CD4-positive, alpha-beta memory T cell (primary cell): ENCODE measurements at places on chromosomes 6 and 20.

DNA sequence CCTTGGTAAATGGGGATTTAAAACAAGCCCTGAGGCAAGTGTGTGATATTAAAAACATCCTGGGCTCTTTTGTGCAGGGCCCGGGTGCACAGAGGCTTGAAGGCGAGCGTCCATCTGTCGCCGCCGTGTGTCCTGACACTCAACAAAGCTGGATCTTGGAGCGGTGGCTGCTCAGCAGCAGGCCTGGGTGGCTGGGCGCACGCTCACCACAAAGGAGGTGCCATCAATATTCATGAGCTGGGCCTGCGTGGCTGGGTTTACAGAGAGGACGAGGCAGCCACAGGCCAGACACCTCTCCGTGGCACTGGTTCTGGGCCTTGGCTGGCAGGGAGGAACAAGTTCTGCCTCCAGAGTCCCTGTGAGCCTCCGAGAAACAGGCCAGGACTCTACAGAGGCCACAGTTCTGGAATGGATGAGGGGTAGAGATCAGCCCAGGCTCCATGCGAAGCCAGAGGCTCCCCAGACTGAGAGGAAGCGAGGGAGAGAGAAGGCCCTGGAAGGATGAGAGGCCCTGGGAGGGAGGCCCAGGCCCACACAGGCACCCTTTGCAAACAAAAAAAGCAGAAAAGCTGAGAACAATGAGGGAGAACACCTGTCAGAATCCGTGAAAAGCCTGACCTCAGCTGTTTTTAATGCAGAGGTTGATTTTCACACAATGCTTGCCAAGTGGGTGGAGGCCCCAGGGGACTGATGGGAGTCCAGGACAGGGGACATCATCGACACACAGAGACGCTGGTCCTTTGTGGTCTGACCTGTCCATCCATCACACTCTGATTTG, 21.9 kb downstream of the BHLHE23 start:
- no peak for DNase-seq

DNA sequence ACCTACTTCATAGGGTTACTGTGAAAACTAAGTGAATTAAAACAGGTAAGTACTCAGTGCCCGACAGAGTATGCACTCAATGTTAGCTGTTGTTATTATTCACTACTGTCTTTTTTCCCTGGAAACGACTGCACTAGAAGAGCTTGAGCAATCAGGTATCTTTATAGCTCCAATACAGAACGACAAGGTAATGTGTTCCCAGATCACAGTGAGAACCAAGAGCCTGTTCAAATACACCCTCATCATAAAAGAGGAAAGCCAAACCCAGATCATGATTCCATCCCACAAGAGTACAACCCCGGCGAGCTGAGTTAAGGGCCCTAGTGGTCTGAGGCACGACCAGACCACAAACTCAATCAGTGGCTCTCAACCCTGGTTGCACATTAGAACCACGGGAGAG, 9.8 kb downstream of the MRPS18A start:
- DNase-seq, result no peak

DNA sequence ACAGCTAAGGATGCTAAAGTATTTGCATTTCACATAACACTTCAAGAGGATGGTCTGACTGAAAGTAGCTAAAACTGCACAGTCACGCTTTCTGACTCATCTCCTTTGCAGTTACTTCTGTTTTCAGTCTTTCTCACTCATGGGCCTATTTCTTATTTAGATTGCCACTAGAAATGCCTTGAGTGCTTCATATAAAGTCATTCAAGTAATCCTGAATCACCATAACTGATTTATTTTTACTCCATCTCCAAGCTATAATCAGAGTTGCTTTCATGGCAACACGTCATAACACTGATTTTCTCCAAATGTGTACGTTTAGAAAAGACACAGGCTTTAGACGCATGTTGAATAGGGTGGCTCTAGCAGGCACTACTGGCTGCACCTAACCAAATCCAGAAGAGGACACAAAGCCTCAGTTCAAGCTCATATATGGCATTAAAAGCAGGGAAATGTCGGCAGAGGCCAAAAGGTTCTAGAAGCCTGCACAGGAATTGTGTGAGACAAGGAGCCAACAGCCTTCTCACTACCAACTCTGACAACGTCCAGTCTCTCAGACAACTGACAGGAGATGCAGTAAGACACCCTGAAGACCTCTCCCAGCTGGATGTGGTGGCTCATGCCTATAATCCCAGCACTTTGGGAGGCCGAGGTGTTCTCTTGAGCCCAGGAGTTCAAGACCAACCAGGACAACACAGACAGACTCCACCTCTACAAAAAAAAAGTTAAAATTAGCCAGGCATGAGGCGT, 64.1 kb upstream of the BEND6 start:
- no peak for DNase-seq

- DNase-seq, result no peak
Measured at GRCh38 chr6:109031416-109031815, 63.2 kb downstream of the SESN1 start.

DNA sequence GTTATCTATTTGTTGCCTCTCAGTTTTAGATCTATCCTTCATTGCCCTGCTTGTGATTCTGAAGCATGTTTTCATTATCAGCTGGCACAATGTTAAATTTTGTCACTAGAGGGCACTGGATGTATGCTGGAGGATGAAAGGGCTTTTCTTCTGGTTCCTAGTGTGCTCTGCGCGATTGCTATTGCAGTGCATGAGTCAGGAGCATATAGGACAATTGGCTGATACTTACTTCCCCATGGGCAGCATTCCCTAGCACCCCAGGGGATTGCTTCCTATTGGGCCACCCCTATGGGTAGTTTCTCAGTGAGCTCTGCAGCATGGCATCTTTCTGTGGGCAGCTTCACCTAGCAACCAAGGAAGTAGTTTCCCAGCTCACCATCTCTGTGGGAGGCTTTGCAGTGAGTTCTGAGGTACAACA, 280.3 kb upstream of the SYNCRIP start:
- no peak for DNase-seq

DNA sequence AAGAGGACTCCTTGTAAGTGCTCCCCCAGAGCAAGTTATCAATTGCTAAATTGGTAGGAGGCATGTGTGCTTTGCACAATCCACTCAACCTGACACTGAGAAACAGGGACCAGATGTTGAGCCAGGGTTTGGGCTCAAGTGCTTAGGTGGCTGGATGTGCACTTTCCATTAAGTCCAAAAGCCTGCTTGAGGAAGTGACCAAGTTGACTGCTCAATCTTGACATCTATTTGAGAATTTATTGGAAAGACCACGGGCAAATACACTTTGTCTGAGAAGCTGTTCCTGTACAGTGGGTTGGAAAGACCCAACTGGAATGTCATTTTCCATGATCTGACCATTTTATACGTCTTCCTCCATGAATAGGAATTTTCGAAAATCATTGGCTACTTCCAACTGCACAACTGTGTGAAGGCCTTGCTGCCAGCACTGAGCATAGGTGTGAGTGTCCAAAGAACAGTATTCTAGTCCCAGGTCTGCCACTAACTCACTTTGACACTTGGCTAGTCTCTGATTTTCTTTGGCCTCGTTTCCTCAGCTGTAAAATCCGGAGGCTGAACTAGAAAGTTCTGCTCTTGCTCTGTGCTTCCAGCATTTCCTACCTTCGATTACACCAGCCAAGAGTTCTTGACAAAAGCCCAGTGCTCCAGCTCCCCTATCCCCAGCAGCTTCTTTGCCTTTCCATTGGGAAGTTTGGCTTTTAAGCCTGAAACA, 186.9 kb upstream of the ECI2 start:
- no peak for DNase-seq

DNA sequence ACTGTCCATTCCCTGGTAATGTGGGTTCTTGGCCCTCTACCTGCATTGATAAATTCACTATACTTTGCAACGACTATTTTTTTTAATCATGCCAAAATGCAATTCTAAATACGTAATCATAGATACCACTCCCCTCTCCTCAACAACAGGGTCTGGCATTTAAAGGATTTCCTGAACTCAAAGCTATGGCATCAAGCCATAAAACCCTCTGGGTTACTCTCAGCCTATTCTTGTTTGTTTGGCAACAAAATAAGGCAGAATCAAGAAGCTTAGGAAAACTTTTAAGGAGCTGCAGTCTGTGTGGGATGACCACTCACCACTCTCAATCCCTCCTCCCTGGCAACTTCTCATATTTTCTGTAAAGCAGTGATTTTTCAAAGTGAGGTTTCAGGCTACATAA, 669.9 kb upstream of the ID4 start:
- no peak for DNase-seq

DNA sequence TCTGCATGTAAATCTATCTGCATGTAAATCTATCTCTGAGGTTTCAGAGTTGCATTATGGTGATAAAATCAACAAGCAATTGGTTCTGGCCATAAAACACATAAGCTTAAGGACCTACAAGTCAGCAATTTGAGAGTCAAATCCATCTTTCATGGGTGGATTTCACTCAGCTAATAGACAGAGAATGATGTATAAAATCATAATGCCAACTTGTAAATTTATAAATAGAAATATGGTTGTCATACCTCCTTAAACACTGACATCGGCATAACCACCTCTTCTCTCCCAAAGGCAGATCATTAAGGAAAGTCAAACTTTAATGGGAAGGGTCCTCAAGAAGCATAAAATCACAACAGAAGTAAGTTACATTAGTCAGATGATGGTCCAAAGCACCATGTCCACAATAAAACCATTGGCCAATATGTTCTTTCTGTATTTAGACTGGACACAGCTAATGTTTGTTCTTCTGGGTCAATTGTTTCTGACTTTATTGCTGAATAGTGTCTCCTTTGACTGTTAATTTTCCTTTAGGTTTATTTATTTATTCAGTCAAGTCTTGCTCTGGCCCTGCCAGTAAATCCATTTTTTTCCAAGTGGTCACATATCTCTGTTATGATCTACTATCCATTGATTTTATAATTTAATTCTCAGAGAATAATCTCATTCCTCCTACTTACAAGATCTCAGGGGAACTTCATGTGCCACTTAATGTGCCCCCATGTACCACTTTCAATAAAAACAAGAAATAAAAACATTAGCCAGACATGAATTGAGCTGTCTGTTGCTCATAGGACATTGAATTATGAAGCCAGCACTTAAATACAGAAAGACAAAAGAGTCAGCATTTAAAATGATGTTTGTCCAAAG, 382.9 kb upstream of the IRAK1BP1 start:
- no peak for DNase-seq

DNA sequence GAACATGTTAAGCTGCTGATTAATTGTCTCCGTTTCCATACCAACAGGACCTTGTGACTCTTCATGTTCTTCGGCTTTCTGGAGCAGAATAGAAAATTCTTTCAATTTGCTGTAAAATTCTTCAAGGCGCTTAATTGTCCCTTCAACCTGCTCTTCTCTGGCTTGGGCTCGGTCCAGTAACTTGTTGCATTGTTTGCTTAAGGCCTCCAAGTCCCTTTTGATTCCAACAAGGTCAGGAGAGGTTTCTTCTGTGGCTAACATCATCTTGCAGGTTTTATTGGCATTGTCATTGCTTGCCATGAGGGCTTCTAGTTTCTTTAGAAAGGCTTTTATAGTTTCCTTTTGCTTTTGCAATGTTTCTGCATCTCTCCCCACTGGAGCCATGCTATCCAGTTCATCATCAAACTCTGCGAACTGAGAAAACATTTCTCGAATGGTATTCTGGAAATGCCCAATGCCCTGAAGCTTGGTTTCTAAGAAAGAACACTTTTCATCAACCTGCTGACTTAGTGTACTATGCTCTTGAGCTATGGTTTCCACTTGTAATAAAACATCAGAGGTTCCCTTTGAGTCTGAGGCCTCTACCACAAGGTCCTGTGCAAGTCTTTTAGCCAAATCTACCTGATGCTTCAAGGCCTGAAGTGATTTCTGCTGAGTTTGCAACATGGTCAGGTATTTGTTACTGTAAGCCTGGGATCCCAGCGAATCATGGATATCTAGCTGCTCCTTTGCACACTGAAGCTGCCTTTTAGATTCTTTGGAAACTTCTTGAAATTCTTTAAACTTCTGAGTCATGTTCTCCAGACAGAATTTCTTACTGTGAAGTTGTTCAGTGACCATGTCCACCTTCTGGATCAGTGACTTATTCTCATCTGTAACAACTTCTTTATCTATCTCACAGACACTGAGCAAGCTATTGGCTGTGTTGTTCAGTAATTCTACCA, 90.2 kb downstream of the DST start:
- DNase-seq, result no peak

DNA sequence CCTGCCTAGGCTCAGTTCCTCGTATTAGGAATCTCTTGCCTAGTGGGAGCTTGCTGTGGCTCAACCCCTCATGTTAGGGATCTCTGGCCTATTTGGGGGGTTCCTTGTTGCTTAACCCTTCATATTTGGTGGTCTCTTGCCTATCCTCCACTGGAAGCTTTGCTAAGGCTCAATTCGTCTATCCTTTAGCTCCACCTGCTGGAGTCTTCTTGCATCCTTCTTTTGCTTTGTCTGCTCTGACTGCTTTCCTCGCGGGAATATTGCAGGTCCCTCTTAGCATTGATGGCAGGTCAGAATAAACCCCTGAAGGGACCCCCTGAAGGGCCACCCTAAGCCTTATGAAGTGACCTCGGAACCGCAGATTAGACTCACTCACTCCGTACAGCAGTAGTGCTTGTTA, 203.0 kb upstream of the TBX18 start:
- no peak for DNase-seq

DNA sequence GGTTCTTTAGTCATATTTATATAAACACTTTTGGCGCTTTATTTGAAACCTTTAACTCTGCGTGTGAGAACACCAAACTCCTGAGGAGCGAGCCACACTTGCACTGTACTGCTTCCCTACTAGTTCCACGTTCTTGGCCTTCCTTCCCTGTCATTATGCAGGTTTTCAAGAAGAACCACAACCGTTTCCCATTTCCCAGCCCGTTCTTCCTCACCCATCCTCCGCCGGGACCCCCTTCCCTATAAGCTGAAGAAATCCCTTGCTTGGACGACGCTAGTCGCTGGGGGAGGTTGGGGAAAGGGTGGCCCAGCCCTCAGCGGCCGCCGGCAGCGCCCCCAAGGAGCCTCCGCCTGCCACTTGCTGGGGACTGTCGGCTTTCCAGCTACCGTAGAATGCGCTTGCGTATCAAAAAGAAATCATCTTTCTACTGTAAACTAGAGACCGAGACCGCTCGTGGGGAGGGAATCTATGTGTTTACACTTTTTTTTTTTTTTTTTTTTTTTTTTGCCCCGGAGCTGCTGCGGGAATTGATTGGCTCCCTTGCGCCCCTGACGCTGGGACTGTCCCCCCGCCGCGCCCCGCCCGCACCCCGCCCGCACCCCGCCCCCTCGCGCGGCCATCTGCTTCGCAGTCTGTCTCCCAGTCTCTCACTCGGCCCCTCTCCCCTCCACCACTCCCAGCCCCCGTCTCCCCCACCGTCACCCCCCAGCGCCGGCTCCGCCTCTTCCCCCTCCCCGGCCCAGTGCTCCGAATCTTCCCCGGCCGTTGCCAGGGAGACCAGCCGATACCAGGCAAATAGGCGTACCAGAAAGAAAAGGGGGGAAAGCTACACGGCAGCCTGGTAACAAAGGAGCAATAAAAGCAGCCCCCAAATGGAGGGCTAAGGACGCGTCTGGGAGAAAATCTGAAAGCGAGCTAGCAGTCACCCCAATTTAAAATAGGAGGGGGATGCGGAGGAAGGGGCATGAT, 2.3 kb upstream of the MARCKS start:
- no peak for DNase-seq

GRCh38 chr20:25178563-25179438, 16.7 kb upstream of the ENTPD6 start:
- peak; percentile 44 for DNase-seq
